Fibroblast of lung (primary cell): ENCODE measurements at places on chromosomes 2 and 18. TPM values are rescaled to one million over a fixed set of nuclear protein-coding genes. Genes with fewer than 3 reads are reported as not detected.

The CAPN14 gene
- total RNA-seq = under 0.01 and 0.17 TPM in 2 replicates

The DSG4 gene
- total RNA-seq = not detected in 2 replicates

The DOK6 gene
- total RNA-seq = 4.0 and 6.7 TPM in 2 replicates

DNA sequence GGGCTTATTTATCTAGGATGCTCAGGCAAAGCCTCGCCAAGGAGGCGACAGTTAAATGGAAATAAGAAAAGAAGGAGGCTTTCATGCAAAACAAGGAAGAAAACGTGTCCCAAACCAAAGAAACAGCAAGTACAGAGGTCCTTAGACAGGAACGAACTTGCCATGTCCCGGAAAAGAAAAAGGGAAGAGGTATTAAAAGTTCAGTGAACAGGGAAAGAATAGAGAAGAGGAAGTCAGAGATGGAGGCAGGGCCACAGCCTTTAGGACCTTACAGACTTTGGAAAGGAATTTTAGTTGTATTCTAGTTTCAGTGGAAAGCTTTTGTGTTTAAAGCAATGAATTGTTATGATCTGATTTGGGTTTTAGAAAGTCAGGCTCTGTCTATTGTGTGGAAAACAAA lies 22.1 kb downstream of the IKZF2 start:
- no peak for DNase-seq

DNA sequence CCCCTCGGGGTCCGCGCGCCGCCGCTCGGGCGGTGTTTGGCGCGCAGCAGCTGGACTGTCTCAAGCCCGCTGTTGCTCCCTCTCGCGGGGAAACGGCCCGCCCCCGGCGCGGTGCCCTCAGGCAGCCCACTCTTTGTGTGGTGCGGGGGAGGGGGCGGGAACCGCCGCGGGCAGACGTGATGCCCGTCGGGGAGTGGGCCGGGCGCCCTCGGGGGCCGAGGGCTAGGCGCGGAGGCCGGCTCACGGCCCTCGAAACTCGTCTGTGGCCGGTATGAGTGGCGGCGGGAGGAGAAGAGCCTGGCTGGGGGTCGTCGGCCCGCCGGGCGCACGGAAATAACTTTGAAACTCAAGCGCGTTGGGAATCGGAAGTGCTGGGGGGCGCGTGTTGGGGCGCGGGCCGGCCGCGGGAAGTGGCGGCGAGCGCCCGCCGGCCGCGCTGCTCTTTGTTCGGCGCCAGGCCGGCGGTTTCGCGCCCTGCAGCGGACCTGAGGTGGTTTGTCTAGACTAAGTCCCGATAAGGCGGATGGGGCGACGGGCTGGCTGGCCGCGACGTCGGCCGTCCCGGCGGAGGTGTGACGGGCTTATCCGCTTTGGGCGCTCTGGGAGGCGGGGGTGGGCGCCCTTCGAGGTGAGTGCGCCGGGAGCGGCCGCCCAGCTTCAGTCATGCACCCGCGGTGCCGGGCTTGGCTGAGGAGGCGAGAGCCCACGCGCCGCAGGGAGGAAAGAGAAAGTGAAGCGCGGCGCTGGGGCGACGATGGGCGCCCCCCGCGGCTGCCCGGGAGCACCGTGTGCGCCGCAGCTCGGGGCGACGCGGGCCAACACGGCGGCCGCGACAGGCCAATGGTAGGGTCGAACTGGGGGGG lies 679 bp downstream of the PTMA start:
- DNase-seq = peak; percentile 42

DNA sequence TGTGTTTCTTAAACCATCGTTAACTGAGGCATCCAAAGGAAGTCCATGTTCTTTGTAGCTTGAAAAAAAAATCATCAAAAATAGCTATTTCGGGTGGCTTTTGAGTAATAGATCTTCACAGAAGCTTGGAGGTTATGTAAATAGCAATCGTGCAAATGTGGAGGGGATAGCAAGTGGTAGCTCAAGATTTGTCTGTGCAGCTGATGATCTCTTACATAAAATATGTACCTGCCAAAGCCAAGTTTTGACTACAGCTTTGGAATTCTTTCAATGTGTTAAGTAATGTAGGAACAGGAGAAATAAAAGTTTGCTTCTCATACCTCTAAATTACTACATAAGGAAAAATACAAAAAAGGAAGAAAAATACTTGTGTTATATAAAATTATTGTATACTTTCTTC lies 1432.0 kb downstream of the DPP10 start:
- no peak for DNase-seq

DNA sequence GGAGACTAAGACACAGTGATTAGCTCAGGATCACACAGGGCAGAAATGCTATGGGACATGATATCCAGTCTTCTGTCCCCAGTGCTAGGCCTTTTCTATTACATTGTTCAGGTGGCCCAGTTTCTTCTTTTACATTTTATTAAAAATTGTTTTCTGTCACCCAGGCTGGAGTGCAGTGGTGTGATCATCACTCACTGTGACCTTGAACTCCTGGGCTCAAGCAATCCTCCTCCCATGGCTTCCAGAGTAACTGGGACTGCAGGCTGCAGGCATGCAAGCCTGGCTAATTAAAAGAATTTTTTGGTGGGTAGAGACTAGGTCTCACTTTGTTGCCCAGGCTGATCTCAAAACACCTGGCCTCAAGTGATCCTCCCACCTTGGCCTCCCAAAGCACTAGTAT lies 15.4 kb downstream of the PDK1 start:
- no peak for DNase-seq
